ENCODE measurements at places on chromosomes 1 and 21. TPM values are rescaled to one million over a fixed set of nuclear protein-coding genes. Genes with fewer than 3 reads are reported as not detected.
A peak's percentile ranks its signal among the peaks of the same experiment; 100 is the strongest.

GRCh38 chr1:229380536-229381160 is 37.8 kb upstream of the CCSAP start:
- DNase-seq = no peak

DNA sequence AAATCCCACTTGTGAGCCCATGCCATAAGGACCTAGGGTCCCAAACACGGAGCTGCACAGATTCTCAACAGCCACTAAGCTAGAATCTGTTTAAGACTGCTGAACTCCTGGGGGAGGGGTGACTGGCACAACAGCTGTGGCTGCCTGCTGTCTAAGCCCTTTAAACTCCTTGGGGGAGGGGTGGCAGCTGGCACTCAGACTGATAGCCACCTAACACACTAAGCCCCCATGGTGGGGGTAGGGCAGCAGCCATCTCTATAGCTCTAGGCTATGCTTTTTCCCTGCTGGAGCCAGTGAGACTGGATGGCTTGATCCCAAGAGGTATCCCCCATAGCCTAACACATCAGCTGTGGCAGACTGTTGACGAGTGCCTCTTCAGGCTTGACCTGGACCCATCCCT is 73.3 kb upstream of the FMO3 start:
- no peak for DNase-seq

Gene ATAD3C
- under 0.01 TPM for total RNA-seq

Gene CATSPERE
- 1.7 TPM for total RNA-seq

DNA sequence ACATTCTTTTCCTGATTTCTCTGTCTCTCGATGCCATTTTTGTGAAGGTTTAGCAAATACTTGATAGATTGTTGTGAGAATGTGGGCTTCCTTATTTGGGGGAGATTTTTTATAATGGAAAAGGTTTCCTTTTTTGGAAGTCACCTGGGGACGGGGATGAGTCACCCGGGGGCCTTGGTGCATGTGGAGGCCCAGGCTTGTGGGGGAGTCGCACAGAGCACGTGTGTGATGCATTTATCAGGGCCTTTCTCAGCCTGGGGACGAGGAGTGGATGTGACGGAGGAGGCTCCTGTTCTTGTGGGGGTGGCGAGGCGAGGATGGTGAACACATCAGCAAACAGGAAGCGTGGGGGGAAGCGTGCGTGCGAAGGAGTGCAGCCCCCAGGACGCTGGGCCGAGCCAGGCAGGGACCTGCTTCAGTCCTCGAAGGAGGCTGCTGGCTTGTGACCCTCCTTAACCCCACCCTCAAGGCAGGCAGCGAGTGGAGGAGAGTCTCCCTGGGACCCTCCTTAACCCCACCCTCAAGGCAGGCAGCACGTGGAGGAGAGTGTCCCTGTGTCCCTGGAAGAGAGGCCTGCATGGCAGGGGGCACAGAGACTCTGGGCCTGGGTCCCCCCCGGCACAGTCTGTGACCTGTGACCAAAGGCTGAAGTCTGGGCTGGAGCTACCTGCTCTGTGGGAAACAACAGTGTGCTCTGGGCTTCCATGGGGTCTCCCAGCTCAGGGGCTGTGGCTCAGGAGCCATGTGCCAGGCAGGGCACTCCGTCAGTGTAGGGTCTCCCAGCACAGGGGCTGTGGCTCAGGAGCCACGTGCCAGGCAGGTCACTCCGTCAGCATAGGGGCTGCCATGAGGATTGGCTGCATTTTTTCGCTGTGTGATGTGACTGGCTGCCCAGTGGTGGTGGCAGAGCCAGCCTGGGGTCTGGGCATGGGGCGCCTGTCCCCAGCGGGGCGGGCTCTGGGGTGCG is 57.2 kb downstream of the AGPAT3 start:
- DNase-seq = peak; percentile 75

DNA sequence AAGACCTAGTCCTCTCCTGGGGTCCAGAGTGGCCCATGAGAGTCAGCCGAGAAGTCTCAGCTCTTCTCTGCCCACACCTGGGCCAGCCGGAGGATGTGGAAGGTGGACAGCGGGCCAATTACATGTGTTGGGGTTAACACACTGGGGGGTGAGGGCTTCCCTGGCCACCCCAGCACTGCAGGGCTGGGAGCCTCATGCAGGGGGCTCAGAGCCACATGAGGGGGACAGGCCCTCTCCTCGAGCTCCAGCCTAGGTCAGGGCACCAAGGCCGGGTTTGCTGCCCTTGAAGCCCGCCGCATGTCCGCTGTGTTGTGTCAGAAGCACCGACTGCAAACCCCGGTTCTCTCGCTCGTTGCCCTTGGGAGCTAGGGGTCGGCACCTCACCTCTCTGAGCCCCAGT is 30.5 kb downstream of the LHX4 start:
- no peak for DNase-seq

Gene FMO2
- 1.7 TPM for total RNA-seq

Gene S100A3
- 20.3 TPM for total RNA-seq

GRCh38 chr21:34864370-34865149 is 184.5 kb downstream of the RUNX1 start:
- no peak for DNase-seq

Gene ELAPOR1
- total RNA-seq = 0.64 TPM

GRCh38 chr1:30257742-30258380 is 465.5 kb downstream of the MATN1 start:
- no peak for DNase-seq

Gene ELOVL1
- total RNA-seq = 51.0 TPM

DNA sequence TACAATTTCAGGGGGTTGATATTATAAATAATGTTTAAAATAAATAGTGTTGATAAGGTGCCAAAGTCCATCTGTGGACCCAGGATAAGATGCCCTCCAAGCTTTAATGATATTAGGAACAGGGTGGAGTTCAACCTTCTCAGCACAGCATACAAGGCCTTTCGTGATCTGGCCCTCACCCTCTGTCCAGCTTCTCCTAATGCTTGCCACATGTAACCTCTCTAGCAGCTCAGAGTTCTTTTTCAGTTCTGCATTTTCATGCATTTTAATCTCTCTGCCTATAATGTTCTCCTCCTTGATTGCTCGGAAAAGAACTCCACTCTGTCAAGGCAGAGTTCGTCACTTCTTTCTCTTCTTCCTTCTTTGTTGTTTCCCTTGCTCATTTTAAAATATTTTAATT is 21.4 kb upstream of the SMAP2 start:
- no peak for DNase-seq

DNA sequence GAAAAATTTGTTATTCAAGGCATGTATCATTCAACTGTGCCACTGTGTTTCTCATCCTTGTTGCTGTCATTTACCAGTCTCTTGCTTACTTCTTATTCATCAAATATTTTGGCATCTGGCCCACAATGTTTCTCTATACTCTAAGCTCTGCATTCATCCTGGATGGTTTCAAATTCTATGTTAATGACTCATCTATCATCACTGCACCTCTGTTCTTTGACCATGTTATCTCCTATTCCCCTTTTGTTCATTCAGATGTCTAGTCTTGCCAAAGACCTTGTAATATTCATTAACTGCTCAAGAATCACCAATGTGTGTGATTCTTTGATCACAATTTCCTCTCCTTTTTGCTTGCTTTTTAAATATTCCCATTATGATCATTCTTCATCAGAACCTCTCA is 54.6 kb upstream of the PRKACB start:
- no peak for DNase-seq

Gene CFHR1
- total RNA-seq = not detected

DNA sequence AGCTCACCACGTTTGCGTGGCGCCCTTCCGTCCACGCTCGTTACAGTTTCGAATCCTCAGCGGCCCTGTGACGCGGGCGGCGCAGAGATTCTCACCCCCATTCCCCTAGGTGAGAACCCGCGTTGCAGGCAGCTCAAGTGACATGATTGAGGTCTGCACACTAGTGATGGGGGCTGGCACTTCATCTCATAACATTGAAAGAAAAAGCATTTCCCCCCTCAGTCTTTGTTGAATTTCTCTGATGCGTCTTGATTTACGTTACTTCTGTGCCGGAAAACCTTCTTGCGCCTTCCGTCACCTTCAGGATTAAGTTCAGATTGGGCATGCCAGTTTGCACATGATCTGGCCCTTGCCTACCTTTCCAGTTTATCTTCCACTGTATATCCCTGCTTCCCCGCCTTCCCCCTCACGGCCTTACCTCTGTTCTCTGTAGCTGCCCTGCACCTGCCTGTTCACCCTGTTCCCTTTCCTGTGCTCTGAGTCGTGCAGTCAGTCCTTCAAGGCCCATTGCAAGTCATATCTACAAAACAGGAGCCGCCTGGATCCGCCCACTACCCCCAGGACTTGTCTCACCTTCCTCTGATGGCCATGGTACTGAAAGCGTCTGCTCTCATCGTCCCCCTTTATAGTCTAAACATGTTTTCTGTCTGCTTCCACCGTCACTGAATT is 1.1 kb downstream of the CTPS1 start:
- peak; percentile 50 for DNase-seq

Gene SLC1A7
- under 0.01 TPM for total RNA-seq

Gene SHE
- total RNA-seq = not detected

DNA sequence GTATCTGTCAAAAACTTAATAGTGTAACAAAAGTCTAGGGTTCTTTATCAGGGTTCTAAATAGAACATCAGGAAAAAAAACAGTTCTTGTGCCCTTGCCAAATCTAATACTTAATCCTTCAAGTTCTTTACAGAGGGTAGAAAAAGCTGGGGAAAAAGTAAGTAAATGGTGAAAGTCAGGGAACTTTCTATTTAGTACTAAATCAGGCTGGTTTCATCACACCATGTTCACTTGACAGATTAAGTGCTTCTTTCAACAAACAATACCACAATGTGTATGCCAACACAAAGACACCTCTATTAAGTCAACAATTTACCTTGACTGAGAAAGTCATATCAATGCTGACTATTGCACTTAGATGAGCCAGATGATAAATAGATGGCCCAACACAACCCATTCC is 9.7 kb downstream of the DBT start:
- peak; percentile 32 for DNase-seq

DNA sequence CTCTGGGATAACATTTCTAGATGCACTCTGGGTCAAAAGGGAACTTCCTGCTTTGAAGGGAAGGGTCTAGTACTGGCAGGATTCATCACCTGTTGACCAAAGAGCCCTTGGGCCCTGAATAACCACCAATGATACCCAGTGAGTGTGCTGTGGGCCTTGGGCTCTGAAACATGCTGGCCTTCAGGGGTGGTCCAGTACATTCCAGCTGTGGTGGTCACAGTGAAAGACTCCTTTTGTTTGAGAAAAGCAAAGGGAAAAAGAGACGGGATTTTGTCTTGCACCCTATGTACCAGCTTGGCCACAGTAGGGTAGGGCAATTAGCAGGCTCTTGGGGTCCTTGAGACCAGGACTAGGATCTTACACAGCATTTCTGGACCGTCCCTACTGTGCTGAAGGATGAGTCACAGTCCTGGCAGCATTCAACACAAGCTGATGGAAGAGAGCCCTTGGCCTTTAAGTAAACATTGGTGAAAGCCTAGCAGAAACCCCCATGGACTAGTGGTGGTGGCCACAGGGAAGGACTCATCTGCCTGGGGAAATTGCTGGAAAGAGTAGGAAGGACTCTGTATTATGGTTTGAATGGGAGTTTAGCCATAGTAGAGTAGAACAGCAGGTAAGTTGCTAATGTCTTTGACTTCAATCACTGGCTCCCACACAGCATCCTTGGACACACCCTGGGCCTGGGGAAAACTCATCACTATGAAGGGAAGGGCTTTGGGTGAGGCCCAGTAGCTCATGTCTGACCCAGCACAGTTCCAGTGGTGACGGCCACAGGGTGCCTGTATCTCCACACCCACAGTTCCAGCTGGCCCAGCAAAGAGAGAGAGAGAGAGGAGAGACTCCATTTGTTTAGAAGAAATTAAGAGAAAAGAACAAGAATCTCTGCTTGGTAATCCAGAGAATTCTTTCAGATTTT is 87.5 kb downstream of the COL24A1 start:
- DNase-seq = no peak

Data from fibroblast of villous mesenchyme (primary cell).